Nephron progenitor cell (in vitro differentiated cells): ENCODE measurements at places on chromosomes 3 and 15.
A peak's percentile ranks its signal among the peaks of the same experiment; 100 is the strongest.

- no peak for DNase-seq
Measured at GRCh38 chr3:194009892-194010533, 125.9 kb upstream of the HES1 start.

GRCh38 chr3:178568155-178568731 lies 32.0 kb downstream of the KCNMB2 start:
- DNase-seq, result no peak

GRCh38 chr3:65037861-65038260 lies 350.1 kb upstream of the ADAMTS9 start:
- no peak for DNase-seq

DNA sequence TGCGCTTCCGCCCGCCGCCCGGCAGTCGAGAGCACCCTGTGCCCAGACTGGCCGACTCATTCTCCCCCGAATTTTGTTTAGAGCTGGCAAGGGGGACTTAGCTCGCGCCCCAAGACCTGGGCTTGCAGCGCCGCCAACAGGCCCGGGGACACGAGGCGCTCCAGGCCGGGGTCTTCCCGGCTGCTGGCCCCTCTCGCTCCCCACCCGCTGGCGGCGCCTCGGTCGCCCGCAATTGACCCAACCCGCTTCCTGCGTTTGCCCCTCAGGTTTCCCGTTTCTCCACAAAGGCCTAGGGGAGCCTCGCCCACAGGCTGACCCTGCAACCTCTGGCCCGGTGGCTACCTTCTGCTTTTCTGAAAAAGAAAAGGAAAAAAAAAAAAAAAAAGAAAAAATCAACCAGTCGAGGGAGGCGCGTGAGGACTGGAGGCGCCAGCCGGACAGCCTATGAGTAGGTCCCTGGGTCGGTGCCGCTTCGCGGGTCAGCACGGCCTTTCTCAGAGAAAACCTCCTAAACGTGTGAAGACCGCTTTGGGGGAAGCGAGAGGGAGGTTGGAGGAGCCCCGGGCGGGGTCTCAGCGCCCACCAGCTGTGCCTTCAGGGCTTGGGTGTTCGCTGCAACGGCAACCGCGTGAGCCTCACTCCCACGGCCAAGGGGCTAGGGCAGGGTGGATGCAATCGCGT lies 7.2 kb downstream of the FOXL2 start:
- DNase-seq, result peak; percentile 46

DNA sequence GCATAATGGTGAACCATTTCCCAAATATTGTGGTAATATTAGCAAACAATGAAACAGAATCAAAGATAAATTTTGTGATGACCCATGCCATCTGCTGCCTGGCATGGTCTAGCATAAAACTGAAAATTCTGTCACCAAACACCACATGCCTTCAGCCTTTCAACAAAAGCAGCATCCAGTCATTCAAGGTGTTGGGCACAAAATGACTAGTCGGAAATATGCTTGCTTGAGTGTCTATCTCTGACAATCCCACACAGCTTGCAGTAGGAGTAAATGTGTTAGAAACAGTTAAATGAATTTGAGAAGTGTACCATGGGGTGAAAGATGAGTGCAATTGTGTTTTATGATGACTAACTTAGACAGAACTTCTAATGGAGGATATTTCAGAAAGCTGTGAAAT lies 61.7 kb upstream of the CDIN1 start:
- no peak for DNase-seq

- DNase-seq, result peak; percentile 32
Measured at GRCh38 chr3:46496746-46497555, 825 bp upstream of the RTP3 start.

DNA sequence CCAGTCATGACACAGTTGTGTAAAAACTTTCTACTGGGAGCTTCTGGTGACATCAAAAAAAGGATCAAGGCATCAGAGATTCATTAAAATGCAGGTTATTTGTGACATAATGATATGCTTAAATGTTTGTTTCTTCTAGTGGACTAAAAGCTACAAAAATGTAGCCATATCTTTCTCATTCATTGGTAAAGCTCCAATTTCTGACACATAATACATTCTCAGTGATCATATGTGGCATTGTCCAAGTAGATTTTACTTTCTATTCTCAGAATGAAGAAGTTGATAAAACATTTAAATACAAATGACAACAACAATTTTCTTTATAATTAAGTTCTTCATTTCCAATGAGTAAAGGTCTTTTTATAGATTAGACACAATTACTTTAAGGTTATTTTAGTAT lies 71.0 kb upstream of the ARHGEF26 start:
- DNase-seq, result no peak

DNA sequence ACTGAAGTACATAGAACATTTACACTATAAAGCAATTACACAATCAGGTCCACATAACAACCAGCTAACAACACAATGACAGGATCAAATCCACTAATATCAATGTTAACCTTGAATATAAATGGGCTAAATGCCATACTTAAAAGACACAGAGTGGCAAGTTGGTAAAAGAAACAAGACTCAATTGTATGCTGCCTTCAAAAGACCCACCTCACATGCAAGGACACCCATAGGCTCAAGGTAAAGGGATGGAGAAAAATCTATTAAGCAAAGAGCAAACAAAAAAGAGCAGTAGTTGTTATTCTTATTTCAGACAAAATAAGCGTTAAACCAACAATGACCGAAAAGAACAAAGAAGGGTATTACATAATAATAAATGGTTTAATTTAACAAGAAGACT lies 183.3 kb downstream of the PYDC2 start:
- no peak for DNase-seq

DNA sequence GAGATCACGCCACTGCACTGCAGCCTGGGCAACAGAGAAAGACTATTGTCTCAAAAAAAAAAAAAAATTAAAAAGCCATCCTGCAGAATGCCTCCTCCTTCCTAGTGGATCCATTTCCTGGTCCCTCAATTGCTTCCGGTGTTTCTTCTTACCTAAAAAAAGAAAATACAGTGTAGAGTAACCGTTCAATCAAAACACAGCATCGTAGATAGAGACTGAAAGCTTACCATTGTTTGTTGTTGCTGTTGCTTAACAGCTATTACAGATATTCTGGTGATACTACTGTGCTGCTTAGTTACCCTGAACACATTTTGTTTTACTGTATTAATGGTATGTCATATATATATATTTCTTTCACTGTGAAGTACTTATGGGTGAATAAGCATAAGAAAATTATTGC lies 105.5 kb upstream of the LRRFIP2 start:
- no peak for DNase-seq

DNA sequence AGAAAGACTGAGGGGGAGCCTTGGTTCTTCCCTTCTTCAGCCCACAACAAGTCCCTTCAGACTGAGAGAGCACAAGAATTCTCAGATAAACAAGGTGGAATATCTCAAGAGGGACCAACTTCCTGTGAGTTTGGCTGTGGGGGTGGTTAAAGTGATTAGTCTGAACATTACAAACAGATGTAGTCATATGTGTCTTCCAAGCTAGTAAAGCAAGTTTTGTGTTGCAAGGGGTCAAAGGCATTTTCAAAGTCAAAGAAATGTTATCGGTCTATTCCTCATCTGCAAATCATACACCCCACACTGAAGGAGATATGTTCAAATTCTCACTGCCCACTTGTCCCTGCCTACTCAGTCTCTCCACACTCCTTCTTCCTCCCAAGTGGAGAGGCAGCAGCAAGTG lies 242.5 kb downstream of the FAM43A start:
- DNase-seq, result no peak

- DNase-seq, result no peak
Measured at GRCh38 chr3:39814007-39814406, 4.6 kb downstream of the MYRIP start.

DNA sequence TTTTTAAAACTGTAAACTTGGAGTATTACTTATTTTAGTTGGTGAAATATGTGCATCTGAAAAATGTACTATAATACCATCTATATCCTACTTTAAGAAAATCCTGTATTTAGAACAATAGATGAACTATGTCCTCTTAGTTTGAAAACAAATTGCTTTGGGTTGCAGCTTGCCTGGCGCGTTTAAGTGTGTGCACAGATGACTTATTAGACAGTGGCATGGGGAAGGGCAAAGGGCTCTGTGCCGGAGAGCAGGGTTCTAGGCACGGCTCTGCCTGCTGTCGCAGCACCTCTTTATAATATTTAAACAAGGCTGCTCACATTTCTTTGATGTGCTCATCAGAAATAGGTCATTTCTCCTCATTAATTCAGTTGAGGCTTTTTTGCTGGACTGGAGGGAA lies 10.0 kb downstream of the PXK start:
- no peak for DNase-seq

- DNase-seq, result peak; percentile 37
Measured at GRCh38 chr3:123412811-123413604, 35.9 kb downstream of the ADCY5 start.

DNA sequence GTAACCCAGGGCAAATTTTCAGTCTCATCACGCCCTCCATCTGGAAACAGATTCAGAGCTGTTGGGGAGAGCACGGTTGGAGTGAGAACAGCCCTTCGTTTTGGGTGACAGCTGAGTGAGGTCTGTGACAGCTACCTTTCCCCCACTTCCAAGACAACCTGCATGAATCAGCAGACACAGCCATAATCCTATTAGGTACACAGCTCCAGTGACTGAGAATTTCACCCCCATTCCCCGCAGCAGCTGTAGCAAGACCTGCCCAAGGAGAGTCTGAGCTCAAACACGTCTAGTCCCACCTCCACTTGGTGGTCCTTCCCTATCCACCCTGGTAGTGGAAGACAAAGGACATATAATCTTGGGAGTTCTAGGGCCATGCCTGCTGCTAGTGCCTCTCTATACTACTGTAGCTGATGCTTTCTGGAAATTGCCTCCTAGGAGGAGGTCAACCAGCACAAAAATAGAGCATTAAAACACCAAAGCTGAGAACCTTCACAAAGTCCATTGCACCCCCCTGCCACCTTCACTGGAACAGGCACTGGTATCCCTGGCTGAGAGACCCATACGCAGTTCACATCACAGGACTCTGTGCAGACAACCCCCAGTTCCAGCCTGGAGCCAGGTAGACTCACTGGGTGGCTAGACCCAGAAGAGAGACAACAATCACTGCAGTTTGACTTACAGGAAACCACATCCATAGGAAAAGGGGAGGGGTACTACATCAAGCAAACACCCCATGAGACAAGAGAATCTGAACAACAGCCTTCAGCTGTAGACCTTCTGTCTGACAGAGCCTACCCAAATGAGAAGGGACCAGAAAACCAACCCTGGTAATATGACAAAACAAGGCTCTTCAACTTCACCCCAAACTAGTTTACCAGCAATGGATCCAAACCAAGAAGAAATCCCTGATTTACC lies 448.6 kb upstream of the CBLB start:
- DNase-seq, result no peak

GRCh38 chr15:29135309-29135657 lies 134.3 kb downstream of the NSMCE3 start:
- DNase-seq, result no peak

DNA sequence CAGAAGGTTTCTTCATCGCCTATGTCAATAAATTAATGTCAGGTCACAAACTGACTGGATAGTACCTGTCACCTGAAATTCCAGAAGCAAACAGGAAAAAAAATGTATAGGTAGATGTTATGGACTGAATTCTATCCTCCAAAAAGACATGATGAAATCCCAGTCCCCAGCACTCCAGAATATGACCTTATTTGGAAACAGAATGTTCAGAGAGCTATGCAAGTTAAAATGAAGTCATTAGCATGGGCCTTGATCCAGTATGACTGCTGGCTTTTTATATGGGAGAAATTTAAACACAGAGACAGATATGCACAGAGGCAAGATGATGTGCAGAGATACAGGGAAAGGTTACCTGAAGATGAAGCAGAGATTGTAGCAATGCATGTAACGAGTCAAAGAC lies 953.4 kb downstream of the ZPLD1 start:
- no peak for DNase-seq

GRCh38 chr3:156371701-156372100 lies 183.2 kb downstream of the SSR3 start:
- DNase-seq, result no peak

- no peak for DNase-seq
Measured at GRCh38 chr15:95864467-95864886, 466.0 kb upstream of the NR2F2 start.

DNA sequence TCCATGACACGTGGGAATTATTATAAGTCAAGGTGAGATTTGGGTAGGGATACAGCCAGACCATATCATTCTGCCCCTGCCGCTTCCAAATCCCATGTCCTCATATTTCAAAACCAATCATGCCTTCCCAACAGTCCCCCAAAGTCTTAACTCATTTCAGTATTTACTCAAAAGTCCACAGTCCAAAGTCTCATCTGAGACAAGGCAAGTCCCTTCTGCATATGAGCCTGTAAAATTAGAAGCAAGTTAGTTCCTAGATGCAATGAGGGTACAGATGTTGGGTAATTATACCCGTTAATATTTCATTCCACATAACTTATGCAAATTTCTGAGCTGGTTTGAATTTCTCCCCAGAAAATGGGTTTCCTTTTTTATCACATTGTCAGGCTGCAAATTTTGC lies 47.7 kb downstream of the RNF111 start:
- no peak for DNase-seq

- DNase-seq, result no peak
Measured at GRCh38 chr15:34769711-34770110, 14.9 kb upstream of the GJD2 start.

- DNase-seq, result no peak
Measured at GRCh38 chr3:134059035-134059601, 29.4 kb upstream of the SLCO2A1 start.

DNA sequence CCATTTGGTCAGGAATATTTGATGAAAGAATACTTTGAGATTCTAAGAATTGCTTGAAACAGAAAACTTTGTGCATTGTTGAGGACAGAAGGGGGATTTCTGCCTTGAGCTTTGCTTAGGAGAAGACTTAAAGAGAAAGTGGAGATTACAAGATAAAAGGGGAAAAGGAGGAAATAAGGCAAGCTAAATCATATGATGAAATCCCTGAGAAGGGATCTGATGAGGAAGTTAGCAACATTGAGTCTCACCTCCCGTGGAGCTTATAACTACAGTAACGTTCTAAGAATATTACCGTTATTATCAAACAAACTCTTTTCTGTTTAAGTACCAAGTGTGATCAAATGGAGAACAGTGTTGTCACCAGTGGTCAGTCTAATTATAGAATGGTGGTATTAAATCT lies 414.7 kb upstream of the NAALADL2 start:
- DNase-seq, result no peak

DNA sequence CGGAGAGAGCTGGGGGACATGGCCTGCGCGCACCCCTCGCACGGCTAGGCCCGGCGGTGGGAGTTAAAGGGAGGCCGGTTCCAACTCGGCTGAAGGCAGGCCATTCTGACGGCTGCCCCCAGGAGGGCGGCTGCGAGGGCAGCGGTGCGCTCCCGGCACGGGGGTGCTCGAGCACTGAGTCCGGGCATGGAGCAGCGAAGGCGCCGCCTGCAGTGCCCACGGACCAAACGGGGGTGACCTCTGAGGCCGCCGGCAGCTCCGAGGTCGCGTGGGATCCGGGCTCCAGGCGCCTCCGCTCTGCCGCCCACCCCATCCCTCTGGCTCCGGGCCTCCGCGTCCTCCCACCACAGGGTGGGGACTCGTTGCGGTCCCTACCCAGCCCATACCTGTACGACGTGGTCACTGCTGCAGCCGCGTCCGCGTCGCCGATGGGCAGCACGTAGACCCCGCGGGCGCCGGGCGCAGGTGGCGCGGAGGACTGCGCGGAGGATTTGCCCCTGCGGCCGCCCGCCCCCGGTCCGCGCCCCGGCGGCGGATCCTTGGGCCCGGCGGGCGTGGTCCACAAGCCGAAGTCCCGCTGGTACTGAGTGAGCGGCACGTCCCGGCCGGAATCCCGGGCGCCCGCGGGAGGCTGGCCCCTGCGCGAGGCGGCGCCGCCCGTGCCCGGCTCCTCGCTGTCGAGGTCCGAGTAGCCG lies 469 bp downstream of the MAP6D1 start:
- DNase-seq, result peak; percentile 48

GRCh38 chr15:90729261-90729660 lies 12.1 kb downstream of the BLM start:
- no peak for DNase-seq

GRCh38 chr3:171285287-171285686 lies 174.9 kb downstream of the TNIK start:
- no peak for DNase-seq
